ENCODE measurements at places on chromosomes 4 and X. TPM values are rescaled to one million over a fixed set of nuclear protein-coding genes. Genes with fewer than 3 reads are reported as not detected.

Gene NPNT
- 4.4 TPM for total RNA-seq

Gene SHISA3
- total RNA-seq, result 1.2 TPM

Gene PCYT1B
- total RNA-seq, result not detected

Gene CT45A5
- total RNA-seq, result not detected

Gene STK32B
- total RNA-seq, result 0.67 TPM

Gene HTT-AS
- total RNA-seq, result not detected

Gene GPR82
- total RNA-seq, result not detected

Gene EFNB1
- total RNA-seq, result 26.1 TPM

Gene FRMPD4
- 0.69 TPM for total RNA-seq

Gene AKAP14
- not detected for total RNA-seq

Gene APELA
- total RNA-seq, result not detected

Gene IL9R
- total RNA-seq, result not detected

Gene SOD3
- total RNA-seq, result 110 TPM

Gene BEX1
- total RNA-seq, result 0.42 TPM

Gene MGARP
- 0.48 TPM for total RNA-seq

Gene TMEM35A
- total RNA-seq, result 0.13 TPM

Gene MID1
- 4.8 TPM for total RNA-seq

Gene NOCT
- 6.7 TPM for total RNA-seq

Gene DDX53
- not detected for total RNA-seq

All from heart left ventricle (tissue), 16 donors.